ENCODE measurements at places on chromosomes 1 and 21. TPM values are rescaled to one million over a fixed set of nuclear protein-coding genes. Genes with fewer than 3 reads are reported as not detected.

CFAP74 gene
- not detected for total RNA-seq

ST6GALNAC5 gene
- not detected for total RNA-seq

UBE2U gene
- total RNA-seq = not detected

ZYG11A gene
- 0.26 TPM for total RNA-seq

NGF gene
- total RNA-seq = not detected

MROH7 gene
- not detected for total RNA-seq

CLEC20A gene
- not detected for total RNA-seq

ERMAP gene
- total RNA-seq = 3.4 TPM

HYI gene
- 16.5 TPM for total RNA-seq

FCAMR gene
- total RNA-seq = not detected

AGRN gene
- total RNA-seq = 25.8 TPM

LCK gene
- 281 TPM for total RNA-seq

Measured in activated T-helper 1 cell treated with anti-CD3 and anti-CD28 coated beads, Interleukin-12 subunit alpha, Interleukin-12 subunit beta, Interleukin-2, Interleukin-4 antibody, amounts not matched to agents 30 ng/mL and 10 ng/mL and 1 ng/mL, durations not matched to agents 14 hours and 24 hours and 36 hours (primary cell).